ENCODE measurements at places on chromosomes 3 and 15. TPM values are rescaled to one million over a fixed set of nuclear protein-coding genes. Genes with fewer than 3 reads are reported as not detected.

The NPAP1 gene
- not detected for total RNA-seq

The TM4SF18 gene
- total RNA-seq: not detected

The CACNA2D3 gene
- not detected for total RNA-seq

The NOP10 gene
- 162 TPM for total RNA-seq

The ANKUB1 gene
- total RNA-seq: not detected

The B4GALT4 gene
- 18.3 TPM for total RNA-seq

The MED12L gene
- 0.18 TPM for total RNA-seq

The UACA gene
- total RNA-seq: 0.91 TPM

The NANOGP8 gene
- not detected for total RNA-seq

All from activated naive CD4-positive, alpha-beta T cell treated with anti-CD3 and anti-CD28 coated beads, Interleukin-2, amount 10 ng/mL, durations not matched to agents 5 hours and 36 hours (primary cell).